Activated CD4-positive, alpha-beta T cell treated with anti-CD3 and anti-CD28 coated beads, Interleukin-2, amount 10 ng/mL, durations not matched to agents 7 days and 5 days (primary cell): ENCODE measurements at places on chromosomes 12 and 14.
A peak's percentile ranks its signal among the peaks of the same experiment; 100 is the strongest.

DNA sequence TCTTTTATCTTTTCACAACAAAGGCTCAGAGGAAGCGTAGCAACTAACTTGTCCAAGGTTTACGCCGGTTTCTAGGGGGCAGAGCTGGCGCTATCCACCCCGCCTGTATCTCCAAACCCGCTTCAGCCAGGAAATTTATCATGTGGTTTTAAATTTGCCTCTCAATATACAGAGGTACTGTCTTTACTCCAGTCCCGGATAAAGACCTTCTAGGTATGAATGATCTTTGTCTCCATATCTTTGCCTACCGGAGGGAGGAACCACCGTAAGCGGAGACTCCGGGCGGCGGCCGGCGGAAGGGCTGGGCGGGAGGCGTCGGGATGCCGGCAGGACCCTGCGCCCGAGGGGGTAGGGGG is 693 bp upstream of the RIMKLB start:
- H3K27ac ChIP-seq, result peak overlapping the region; percentile 39
- H3K4me3 ChIP-seq, result peak overlapping the region; percentile 87
- H3K36me3 ChIP-seq, result peaks cover 2% of the 10 kb centered on the region
- DNase-seq, result peak; percentile 36
- H3K27me3 ChIP-seq, result peaks cover 45% of the 10 kb centered on the region

GRCh38 chr12:92192360-92192759 is 46.7 kb upstream of the BTG1 start:
- H3K27me3 ChIP-seq, result no peaks in the 10 kb centered on the region
- no peak for DNase-seq
- peaks cover 17% of the 10 kb centered on the region for H3K4me1 ChIP-seq
- H3K27ac ChIP-seq, result no peak overlapping the region

- no peaks in the 10 kb centered on the region for H3K36me3 ChIP-seq
- H3K4me3 ChIP-seq, result no peak overlapping the region
- H3K27me3 ChIP-seq, result no peaks in the 10 kb centered on the region
- no peak for DNase-seq
Observed at GRCh38 chr14:84806622-84807021, 723.3 kb upstream of the FLRT2 start.

DNA sequence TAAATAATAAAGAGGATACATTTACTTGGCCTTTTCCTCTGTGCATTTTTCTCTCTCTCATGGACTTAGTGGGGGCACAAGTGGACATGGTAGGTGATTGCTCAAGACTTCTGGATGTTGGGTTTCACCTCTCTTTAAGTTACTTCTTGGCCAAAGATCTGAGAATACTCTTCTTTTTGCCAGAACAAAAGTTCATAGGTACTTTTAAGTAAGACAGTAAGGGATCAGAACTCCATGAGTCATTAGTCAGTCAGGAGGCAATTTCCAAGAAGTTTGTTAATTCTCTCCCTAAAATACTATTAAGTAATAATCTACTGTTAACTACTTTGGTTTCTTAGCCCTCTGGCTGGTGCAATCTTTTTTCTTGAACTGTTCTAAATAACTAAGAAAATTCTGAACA is 84.2 kb downstream of the GRIP1 start:
- no peaks in the 10 kb centered on the region for H3K27me3 ChIP-seq
- no peaks in the 10 kb centered on the region for H3K36me3 ChIP-seq
- H3K4me3 ChIP-seq, result no peak overlapping the region
- H3K27ac ChIP-seq, result no peak overlapping the region
- no peaks in the 10 kb centered on the region for H3K4me1 ChIP-seq

GRCh38 chr12:123131879-123132402 is 18.9 kb downstream of the PITPNM2 start:
- no peaks in the 10 kb centered on the region for H3K27me3 ChIP-seq
- peak overlapping the region; percentile 87 for H3K27ac ChIP-seq
- H3K4me1 ChIP-seq, result peaks cover 41% of the 10 kb centered on the region
- peak overlapping the region; percentile 57 for H3K4me3 ChIP-seq

DNA sequence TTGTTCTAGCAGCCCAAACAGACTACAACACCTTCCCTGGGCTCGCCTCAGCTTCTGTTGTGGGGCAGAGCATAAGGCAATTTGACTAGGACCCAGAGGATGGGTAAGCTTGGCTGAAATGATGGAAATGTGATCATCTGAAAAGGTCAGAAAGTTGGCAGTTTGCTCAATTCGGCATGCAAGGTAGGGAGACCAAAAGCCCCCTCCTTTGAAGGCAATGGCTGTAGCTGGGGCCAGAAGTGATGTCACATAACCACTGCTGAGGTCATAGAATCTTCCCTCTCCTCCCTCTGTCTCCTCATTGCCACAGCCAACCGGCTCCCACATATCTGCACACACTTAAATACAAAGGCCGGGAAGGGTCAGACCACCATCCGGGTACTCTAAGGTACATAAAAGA is at the start of gene TPPP2:
Gene TPPP2, plus strand, starts transcription at position 301 of the 400 bp plus-strand sequence. CDS start 365 bp downstream, outside the sequence.
- DNase-seq, result no peak
- H3K36me3 ChIP-seq, result no peaks in the 10 kb centered on the region
- H3K27me3 ChIP-seq, result peaks cover 12% of the 10 kb centered on the region
- H3K4me3 ChIP-seq, result no peak within 1 kb of the TSS

DNA sequence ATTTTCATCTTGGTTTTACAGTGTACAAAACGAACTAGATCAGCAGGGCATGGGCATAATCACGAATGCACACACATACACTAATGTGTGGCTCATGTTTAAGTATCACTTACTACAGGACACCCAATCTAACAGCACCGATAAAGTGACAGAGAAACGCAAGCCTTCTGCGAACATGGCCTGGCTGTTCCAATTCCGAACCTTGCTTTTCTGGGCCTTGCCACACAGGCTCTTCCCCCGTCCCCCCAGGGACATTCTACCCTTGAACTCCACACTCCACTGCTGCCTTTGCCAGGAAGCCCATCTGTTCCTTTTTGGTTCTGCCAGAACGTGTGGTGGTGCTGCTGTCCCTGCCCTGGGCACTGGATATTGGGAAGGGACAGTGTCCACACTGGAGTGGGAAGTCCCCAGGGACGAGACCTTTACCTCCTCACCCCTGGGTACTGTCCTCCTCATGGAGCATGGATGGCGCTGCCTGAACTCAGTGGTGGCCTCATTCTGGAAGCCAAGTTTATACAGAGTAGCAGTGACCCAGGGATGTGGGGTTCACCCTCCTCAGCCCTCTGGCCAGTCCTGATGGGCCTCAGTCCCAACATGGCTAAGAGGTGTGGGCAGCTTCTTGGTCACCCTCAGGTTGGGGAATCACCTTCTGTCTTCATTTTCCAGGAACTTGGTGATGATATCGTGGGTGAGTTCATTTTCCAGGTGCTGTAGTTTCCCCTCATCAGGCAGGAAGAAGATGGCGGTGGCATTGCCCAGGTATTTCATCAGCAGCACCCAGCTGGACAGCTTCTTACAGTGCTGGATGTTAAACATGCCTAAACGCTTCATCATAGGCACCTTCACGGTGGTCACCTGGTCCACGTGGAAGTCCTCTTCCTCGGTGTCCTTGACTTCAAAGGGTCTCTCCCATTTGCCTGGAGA is 7.9 kb downstream of the SERPINA1 start:
- H3K4me1 ChIP-seq, result no peaks in the 10 kb centered on the region
- no peak overlapping the region for H3K27ac ChIP-seq
- DNase-seq, result no peak

GRCh38 chr12:52950553-52950952 is 1.6 kb downstream of the KRT18 start:
- no peaks in the 10 kb centered on the region for H3K36me3 ChIP-seq
- peaks cover 7% of the 10 kb centered on the region for H3K4me1 ChIP-seq
- DNase-seq, result no peak
- H3K4me3 ChIP-seq, result no peak overlapping the region
- H3K27me3 ChIP-seq, result peaks cover 6% of the 10 kb centered on the region
- H3K27ac ChIP-seq, result no peak overlapping the region

DNA sequence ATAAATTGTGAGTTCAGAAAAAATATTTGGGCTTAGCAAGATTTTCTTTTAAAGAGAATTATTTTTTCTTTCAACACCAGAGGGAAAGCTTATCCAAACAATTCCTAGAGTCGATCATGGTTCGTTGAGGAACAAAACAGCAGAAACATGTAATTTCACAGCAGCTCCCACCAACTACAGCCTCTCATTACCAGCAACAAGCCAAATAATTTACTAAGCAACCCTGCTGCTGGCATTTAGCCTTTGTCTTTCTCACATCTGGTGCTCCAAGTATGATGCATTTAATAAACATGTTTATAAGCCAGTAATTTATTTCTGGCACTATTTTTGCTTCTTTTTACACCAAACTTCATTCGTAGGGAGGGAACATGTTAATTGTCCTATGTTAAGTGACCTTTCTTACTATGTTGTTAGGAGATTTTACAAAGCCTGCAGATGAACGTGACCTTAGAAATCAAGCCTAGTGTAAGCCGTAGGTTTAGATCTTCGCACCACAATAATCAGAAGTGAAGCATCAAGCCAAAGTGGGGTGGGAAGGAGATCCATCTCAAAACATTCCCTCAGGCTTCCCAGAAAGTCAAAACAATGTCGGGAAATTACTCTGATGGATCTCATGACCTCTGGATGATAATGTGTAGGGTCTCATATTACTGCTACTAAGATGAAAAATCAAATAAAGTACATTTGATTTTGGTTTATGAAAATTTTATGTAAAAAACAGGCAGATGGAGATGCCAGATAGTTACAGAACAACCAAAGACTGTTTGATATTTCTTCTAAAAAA is 128.4 kb downstream of the RPAP3 start:
- H3K4me1 ChIP-seq, result peaks cover 14% of the 10 kb centered on the region
- no peaks in the 10 kb centered on the region for H3K36me3 ChIP-seq

DNA sequence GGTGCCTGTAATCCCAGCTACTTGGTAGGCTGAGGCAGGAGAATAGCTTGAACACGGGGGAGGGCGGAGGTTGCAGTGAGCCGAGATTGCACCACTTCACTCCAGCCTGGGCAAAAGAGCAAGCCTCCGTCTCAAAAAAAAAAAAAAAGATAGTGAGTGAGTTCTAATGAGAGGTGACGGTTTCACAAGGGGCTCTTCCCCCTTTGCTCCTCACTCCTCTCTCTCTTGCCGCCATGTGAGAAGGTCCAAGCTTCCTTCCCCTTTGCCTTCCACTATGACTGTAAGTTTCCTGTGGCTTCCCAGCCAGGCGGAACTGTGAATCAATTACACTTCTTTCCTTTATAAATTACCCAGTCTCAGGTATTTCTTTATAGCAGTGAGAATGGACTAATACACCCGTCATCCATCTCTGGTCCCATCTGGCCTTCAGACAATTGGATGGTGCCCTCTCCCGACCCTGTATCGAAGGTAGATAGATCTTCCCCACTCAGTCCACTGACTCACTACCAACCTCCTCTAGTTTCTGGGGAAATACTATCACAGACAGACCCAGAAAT is 27.0 kb upstream of the RCOR1 start:
- DNase-seq, result no peak
- peaks cover 2% of the 10 kb centered on the region for H3K27me3 ChIP-seq
- H3K36me3 ChIP-seq, result no peaks in the 10 kb centered on the region
- H3K4me3 ChIP-seq, result no peak overlapping the region
- no peak overlapping the region for H3K27ac ChIP-seq
- peaks cover 19% of the 10 kb centered on the region for H3K4me1 ChIP-seq

DNA sequence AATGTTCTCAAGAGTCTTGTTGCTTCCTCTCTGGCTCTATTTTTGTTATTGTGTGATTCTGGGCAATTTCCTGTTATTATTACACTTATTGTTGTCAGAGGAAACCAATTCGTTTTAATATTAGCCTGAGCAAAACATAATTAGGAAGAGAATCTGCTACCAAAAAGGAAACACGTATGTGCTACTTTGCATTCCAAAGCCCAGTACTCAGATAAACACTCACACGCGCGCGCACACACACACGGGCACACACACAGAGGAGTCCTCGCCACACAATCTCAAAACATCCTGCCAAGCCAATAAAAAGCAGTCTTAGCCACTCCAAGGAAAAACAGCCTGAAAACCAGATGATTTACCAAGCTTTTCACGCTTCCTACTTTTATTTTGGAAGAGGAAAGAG is 400.7 kb downstream of the NUAK1 start:
- H3K27me3 ChIP-seq, result no peaks in the 10 kb centered on the region
- no peak overlapping the region for H3K27ac ChIP-seq
- H3K36me3 ChIP-seq, result no peaks in the 10 kb centered on the region
- no peaks in the 10 kb centered on the region for H3K4me1 ChIP-seq
- no peak for DNase-seq
- H3K4me3 ChIP-seq, result no peak overlapping the region

GRCh38 chr12:42365486-42365885 is 39.5 kb downstream of the PPHLN1 start:
- peaks cover 23% of the 10 kb centered on the region for H3K36me3 ChIP-seq
- DNase-seq, result no peak
- H3K27ac ChIP-seq, result no peak overlapping the region
- H3K4me3 ChIP-seq, result no peak overlapping the region
- peaks cover 11% of the 10 kb centered on the region for H3K4me1 ChIP-seq

GRCh38 chr12:22415342-22416309 is 81.1 kb upstream of the ST8SIA1 start:
- H3K36me3 ChIP-seq, result no peaks in the 10 kb centered on the region
- no peak overlapping the region for H3K4me3 ChIP-seq
- no peak overlapping the region for H3K27ac ChIP-seq
- H3K4me1 ChIP-seq, result no peaks in the 10 kb centered on the region
- no peak for DNase-seq

DNA sequence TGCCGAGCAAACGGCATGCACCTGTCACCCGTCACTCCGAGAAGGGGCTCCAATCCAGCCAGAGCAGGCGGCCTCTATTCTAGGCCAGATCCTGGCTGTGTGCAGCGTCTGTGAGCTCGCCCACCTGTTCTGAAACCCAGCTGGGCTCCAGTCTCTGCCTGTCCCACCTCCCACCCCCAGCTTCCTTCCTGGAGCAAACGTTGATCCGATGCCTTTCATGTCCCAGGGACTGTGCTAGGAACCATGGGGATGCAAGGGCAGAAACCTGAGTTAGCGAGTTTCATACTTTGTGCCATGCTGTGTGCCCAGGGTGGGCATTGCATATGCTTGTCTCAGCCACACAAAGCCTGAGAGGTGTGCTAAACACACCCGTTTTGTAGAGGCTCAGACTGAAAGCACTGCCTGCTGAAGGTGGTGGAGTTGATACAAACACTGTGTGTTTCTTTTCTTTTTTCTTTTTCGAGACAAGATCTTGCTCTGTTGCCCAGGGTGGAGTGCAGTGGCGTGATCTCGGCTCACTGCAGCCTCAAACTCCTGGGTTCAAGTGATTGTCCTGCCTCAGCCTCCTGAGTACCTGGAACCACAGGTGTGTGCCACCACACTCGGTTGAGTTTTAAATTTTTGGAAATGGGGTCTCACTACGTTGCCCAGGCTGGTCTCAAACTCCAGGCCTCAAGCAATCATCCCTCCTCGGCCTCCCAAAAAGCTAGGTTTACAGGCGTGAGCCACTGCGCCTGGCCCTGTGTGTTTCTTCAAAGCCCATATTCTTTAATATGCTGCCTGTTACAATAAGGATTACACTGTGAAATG is 84.1 kb upstream of the MED13L start:
- H3K36me3 ChIP-seq, result no peaks in the 10 kb centered on the region
- no peak overlapping the region for H3K4me3 ChIP-seq
- DNase-seq, result no peak
- peaks cover 40% of the 10 kb centered on the region for H3K4me1 ChIP-seq

DNA sequence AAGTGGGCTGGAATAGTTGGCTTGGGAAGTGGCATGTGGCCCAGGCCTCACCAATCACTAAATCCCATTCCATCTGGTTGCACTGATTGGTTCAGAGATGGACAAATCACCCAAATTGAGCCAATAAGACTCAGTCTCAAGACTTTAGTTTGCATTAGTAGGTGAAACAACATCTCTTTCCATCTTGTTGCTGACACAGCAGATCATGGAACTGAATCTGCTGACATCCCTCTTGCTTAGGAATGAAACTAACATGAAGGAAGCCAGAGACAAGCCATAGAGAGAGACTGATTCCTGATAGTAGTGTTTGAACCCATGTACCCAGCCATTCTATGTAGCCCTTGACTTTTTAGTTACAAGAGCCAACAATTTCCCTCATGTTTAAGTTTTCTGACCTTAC is 307.0 kb downstream of the GLT1D1 start:
- DNase-seq, result no peak
- no peaks in the 10 kb centered on the region for H3K27me3 ChIP-seq
- H3K4me1 ChIP-seq, result no peaks in the 10 kb centered on the region
- no peak overlapping the region for H3K4me3 ChIP-seq
- no peak overlapping the region for H3K27ac ChIP-seq
